Left ventricle myocardium superior (tissue), 1 donor: ENCODE measurements at places on chromosomes 4 and X.
A peak's percentile ranks its signal among the peaks of the same experiment; 100 is the strongest.

DNA sequence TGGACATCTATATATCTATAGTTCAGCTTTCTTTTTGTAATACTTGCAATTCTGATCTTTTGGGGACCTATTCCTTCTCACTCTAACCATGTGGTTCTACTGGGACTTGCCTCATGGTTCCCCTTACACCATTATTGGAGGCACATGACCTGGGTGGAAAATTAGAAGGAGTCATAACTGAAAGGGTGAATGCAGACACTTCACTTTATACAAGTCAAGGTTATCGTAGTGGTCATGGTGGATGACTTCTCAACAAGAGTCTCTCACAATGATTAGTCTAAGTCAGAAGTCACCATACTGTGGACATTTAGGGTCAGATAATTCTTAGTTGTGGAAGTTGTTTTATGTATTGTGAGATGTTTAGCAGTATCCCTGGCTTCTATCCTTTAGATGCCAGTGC is 10.5 kb upstream of the EIF4E start:
- DNase-seq = no peak

- no peak for DNase-seq
Measured at GRCh38 chrX:148917441-148917840, 417.0 kb downstream of the AFF2 start.

DNA sequence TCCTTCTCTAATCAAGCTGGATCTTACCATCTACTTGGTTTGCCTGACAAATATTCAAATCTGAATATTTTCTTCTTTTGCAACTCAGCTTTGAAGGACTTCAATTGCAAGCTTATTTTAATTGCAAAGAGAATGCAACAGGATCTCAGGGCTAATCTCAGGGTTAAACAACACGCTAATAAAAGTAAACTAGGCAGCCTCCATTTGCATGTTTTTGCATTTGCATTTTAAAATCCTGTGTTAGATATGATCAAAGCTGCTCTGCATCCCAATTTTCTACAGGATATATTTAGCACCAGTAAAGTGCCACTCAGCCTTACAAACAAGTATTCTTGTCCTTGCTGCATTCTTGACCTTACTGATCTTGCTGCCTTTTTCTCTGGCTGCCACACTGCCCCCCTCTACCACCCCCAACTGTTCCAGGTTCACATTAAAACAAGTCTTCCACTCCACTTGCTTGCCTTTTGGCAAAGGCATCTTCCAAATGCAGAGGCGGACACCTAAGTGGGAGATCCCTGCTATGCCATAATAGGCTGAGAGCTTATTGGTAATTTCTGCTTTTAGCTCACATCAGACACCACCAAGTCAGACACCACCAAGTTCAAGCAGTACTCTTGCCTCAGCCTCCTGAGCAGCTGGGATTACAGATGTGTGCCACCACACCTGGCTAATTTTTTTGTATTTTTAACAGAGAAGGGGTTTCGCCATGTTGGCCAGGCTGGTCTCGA is 48.1 kb downstream of the GPRIN3 start:
- no peak for DNase-seq

DNA sequence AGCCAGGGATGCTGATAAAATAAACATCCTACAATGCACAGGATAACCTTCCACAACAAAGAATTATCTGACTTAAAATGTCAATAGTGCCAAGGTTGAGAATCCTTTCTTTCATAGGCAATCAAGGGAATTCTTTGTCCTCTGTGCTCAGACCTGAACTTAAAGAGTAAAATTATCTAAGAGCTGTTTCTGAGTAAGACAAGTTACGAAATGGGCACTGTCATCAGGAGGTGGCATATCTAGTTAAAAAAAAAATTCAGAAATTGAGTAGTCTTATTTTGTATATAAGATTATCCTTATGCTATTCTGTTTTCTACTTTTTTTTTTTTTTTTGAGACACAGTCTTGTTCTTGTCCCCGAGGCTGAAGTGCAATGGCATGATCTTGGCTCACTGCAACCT is 3.3 kb upstream of the RAB33B start:
- DNase-seq = no peak

DNA sequence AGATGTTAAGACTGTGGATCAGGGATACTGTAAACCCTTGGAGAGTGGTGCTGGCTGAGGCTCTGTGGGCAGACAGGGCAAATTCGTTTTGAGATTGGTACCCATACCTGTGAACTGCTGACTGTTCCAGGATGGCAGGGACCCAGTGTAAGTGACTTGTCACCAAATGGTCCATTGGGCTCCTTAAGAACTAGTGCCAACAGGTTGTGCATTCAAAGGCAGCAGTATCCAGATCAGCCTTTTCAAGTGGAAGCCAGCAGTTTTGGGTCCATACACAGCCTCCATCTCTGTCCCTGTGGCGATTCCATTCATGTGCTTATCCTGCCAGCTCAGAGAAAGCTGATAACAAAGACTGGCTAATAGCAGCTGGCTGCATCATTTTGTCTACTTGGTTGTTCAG is 84.0 kb upstream of the SCOC start:
- DNase-seq = no peak

- no peak for DNase-seq
Measured at GRCh38 chr4:140584439-140584838, 15.7 kb upstream of the UCP1 start.

DNA sequence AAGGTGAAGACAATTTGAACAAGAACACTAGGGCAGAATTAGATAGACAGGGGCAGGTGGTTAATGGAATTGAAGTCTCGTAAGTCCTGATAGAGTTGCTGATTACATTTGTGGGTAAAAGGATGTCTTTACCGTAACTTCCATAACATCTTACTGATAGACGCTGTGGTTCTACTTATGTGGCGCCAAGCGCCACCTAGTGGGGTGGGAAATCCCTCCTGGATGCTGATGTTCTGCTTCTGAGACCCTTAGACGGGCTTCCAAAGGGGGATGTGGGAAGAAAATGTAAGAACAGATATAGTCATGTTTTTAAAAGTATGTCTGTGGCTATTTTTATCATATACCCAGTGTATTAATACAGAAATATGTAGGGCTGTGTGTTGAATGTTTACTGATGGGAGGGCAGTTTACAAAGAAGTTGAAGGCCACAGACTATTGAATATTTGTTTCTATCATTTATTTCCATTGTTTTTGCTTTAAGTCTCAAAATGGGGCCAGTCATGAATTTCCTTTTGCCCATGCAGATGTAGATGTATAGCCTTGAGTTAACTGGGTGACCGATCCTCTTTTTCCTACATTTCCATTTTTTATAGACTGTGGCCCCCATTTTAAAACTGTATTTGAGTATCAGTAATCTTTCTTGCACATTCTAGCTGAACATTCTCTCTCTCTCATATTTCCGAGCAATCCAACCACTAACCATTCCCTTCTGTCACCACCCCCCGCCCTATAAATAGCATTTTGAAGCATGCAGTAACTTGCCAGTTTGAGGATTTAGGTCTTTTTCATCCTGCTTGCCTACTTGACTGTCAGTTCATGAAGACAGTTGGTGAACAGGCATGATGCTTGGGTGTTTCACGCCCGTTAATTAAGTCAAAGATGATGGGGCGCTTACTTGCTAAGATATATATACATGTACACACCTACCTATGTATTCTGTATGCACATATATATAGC is 12.1 kb upstream of the TLR8 start:
- peak; percentile 41 for DNase-seq

DNA sequence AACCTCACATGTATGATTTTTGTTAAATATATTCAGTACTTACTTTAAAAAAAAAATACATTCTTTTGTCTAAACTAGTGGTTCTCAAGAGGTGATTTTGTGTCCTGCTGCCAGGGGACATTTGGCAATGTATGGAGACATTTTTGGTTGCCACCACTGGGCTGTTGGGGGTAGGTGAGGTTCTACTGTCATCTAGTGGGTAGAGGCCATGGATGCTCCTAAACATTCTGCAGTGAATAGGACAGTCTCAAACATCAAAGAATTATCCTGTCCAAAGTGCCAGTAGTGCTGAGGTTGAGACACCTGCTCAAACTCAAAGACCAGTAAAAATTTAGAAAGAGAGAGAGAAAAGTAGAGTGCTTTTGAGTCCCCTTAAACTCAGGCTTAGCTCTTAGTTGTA is 32.9 kb upstream of the PGM2 start:
- no peak for DNase-seq

- DNase-seq = no peak
Measured at GRCh38 chr4:166972071-166972470, 262.2 kb downstream of the SPOCK3 start.

DNA sequence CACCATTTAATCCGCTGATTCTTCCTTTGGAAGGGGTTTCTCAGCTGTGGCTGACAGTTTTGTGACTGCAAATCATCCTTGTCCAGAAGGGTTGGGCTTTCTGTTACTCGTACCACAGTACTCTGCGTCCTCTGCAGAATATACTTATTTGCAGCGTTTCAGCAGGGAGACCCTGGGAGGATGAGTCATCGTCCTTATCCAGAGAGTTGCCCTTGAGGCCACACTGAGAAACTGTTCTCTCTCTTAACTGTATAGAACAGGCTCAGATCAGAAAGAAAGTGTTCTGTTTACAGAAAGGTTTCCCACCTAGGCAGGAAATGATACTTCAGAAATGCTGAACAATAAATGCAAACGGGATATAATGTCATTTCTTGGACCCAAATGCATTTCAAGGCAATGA is 47.8 kb upstream of the DDX53 start:
- no peak for DNase-seq

GRCh38 chr4:16027626-16028025 is 56.2 kb downstream of the PROM1 start:
- no peak for DNase-seq

- DNase-seq = no peak
Measured at GRCh38 chr4:129344058-129344457, 248.1 kb downstream of the C4orf33 start.

- no peak for DNase-seq
Measured at GRCh38 chr4:177185151-177185550, 124.5 kb upstream of the NEIL3 start.
